Osteoblast (primary cell): ENCODE measurements at places on chromosomes 4 and X. TPM values are rescaled to one million over a fixed set of nuclear protein-coding genes. Genes with fewer than 3 reads are reported as not detected.

DNA sequence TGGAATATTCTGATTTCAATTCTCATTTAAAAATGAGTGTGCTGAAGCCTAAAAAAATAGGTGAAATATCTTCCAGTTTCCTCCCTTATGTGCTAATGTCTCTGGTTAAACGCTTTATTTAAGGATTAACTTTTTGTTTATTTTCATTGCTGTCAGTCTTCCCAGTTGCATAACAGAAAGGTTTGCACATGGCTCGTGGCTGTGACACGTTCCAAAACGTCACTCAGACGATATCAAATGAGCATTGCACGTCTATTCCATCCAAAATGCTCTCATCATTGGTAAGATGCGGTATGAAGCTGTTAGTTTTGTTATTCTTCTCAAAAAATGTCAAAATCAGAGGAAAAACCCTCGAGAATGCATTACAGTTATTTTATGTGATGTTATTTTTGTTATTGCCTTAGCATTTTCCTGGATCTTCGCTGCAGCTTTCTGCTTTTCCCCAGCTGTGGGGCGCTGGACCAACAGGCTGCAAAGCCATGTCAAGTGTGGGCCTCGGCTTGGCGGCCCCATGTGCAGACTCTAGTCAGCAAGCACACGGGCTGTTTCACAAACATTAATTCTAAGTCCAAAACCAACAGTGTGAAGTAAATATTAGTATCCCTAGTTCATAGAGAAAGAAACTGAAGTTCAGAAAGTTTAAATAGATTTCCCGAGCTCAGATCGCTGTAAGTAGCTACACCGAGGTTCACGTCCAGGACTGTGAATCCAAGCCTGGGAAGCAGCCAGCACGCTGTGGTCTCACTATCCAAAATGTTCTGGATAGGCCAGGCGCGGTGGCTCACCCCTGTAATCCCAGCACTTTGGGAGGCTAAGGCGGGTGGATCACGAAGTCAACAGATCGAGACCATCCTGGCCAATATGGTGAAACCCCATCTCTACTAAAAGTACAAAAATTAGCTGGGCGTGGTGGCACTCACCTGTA is 793.4 kb upstream of the FRG1 start:
- no peak overlapping the region for H3K4me3 ChIP-seq
- no peaks in the 10 kb centered on the region for H3K36me3 ChIP-seq
- H3K27me3 ChIP-seq = no peaks in the 10 kb centered on the region
- no peaks in the 10 kb centered on the region for H3K4me1 ChIP-seq
- DNase-seq = peak; percentile 27

DNA sequence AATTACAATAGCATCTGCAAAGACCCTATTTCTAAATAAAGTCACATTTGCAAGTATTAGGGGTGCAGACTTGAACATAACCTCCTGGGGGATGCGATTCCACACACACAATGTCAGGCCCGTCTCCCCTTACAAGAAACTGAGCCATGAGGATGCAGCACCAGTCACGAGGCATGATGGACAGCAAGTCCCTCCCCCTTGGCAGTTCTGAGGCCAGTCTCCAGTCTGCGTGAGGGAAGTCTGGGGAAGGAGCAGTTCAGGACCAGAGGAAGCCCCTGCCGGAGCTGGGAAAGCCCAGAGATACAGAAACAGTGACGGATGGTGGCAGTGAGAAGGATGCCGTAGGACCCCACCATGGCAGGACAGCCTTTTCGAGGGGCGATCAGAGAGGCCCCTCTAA is 9.4 kb downstream of the FAM53A start:
- no peak for DNase-seq
- no peak overlapping the region for H3K27ac ChIP-seq
- H3K36me3 ChIP-seq = no peaks in the 10 kb centered on the region
- no peaks in the 10 kb centered on the region for H3K4me1 ChIP-seq

DNA sequence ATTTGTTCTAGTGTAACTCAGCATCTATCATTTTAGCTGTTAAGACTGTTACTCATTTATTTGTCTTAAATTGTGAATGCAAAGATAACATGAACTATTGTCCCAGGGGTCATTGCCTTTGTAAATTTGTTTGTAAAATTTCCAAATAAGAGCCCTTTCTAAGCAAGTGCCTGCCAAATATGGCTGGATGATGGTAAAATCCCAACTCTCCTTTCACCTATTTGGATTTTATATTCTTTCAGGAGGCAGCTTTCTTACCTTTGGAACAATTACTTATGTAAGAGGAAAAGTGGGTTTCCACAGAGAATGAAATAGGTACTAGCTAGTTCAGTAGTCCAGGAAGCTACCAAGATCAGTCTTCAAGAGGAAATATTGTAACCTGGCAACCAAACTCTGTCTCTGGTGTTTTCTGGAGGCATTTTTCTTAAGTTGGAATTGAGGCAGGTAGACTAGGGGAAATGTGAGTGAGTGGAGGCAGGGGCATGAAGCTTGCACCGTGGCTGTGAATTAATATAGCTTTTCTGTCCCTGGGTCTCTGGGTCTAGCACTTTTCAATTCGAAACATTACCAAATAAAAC is 363.0 kb upstream of the ZCCHC13 start:
- no peak overlapping the region for H3K4me3 ChIP-seq
- no peak overlapping the region for H3K27ac ChIP-seq
- H3K4me1 ChIP-seq = peaks cover 5% of the 10 kb centered on the region

DNA sequence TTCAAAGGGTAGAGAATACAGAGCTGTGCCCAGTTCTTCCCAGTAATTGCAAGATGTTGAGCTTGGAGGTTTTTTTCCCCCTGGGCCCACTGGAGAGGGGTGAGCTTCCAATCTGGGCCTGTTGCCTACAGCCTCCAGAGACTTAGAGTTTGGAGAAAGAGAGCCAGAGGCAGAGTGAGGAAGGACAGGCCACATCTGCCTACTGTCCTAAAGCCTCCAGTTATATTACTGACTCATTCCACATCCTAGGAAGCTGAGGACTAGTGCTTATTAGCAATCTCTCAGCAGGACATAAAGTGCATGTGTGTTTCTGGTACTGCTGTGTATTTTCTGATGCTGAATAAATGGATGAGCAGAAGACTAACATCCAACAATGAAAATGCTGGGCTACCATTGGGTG is 181.0 kb upstream of the MAMLD1 start:
- no peak overlapping the region for H3K4me3 ChIP-seq
- H3K36me3 ChIP-seq = no peaks in the 10 kb centered on the region
- no peaks in the 10 kb centered on the region for H3K4me1 ChIP-seq
- H3K27ac ChIP-seq = no peak overlapping the region
- DNase-seq = no peak
- no peaks in the 10 kb centered on the region for H3K27me3 ChIP-seq

- peak overlapping the region; percentile 97 for H3K27ac ChIP-seq
- no peaks in the 10 kb centered on the region for H3K36me3 ChIP-seq
- no peaks in the 10 kb centered on the region for H3K27me3 ChIP-seq
These were observed 705 bp downstream of the RPS6KA3 start for GRCh38 chrX:20265726-20266681.

Gene ENAM
- not detected in 2 replicates for total RNA-seq

GRCh38 chr4:120844528-120844921 is 78.0 kb downstream of the PRDM5 start:
- peaks cover 30% of the 10 kb centered on the region for H3K4me1 ChIP-seq
- no peak overlapping the region for H3K27ac ChIP-seq
- no peak for DNase-seq
- no peaks in the 10 kb centered on the region for H3K27me3 ChIP-seq
- peaks cover 5% of the 10 kb centered on the region for H3K36me3 ChIP-seq

DNA sequence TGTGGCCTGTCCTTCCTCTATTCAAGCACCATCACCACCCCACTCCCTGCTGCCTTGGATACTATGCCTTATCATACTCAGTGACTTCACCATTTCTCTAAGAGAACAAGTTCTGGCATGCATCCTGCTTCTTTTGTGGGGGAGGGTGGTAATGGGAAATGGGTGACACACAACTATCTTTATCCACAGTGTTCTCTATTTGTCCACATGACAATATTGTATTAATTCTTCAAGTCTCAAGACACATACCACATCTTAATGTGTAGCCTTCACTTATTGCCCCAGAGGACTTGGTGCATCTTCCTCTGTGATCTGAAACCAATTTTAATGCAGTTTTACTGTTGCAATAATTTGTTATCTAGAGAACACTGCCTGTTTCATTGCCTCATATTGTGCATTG is 29.3 kb upstream of the UGT2B7 start:
- no peaks in the 10 kb centered on the region for H3K4me1 ChIP-seq
- no peak for DNase-seq
- no peak overlapping the region for H3K4me3 ChIP-seq
- H3K36me3 ChIP-seq = no peaks in the 10 kb centered on the region
- H3K27me3 ChIP-seq = no peaks in the 10 kb centered on the region

DNA sequence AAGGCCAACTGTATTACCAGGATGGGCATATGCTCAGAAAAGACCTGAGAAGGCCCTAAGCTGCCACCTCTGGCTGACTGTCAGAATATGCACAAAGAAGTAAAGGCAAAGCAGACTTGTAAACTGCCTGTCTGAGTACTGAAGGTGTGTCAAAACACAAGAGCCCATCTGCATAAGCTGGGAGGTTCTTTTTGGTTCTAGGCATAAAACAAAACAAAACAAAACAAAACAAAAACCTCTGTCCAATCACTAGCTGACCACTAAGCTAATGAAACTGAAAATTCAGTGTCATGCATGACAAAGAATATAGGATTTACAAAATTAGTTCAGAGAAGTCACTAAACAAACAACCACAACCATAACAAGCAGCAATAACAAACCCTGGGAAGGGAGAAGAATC is 20.6 kb downstream of the SH3D19 start:
- DNase-seq = peak; percentile 83
- H3K27me3 ChIP-seq = no peaks in the 10 kb centered on the region
- H3K27ac ChIP-seq = no peak overlapping the region
- no peaks in the 10 kb centered on the region for H3K36me3 ChIP-seq
- H3K4me3 ChIP-seq = no peak overlapping the region

DNA sequence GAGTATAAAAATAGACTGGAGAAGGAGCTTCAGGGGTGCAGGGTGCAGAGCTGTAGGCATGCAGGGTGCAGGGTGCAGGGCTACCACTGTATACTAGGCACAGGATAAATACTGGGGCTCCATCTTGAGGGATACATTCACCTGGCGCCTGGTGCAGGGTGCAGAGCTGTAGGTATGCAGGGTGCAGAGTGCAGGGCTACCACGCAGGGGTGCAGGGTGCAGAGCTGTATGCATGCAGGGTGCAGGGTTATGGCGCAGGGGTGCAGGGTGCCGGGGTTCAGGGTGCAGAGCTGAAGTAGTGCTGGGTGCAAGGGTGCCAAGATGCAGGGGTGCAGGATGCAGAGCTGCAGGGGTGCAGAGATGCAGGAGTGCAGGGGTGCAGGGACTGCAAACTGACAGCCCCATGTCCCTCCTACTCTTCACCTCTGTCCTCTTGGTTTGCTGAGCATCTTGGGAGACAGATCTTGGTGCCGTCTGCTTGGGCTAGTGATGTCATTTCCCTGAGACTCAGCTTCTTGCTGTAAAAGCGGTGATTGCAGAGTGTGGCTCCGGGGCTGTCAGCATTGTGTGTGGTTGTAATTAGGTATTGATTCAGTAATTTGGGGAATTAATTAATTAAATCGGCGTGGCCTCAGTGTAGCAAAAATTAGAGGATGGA is 91.2 kb downstream of the ADRA2C start:
- H3K27ac ChIP-seq = no peak overlapping the region
- H3K4me1 ChIP-seq = no peaks in the 10 kb centered on the region
- peak; percentile 42 for DNase-seq
